ENCODE measurements at places on chromosomes 7 and 10.

DNA sequence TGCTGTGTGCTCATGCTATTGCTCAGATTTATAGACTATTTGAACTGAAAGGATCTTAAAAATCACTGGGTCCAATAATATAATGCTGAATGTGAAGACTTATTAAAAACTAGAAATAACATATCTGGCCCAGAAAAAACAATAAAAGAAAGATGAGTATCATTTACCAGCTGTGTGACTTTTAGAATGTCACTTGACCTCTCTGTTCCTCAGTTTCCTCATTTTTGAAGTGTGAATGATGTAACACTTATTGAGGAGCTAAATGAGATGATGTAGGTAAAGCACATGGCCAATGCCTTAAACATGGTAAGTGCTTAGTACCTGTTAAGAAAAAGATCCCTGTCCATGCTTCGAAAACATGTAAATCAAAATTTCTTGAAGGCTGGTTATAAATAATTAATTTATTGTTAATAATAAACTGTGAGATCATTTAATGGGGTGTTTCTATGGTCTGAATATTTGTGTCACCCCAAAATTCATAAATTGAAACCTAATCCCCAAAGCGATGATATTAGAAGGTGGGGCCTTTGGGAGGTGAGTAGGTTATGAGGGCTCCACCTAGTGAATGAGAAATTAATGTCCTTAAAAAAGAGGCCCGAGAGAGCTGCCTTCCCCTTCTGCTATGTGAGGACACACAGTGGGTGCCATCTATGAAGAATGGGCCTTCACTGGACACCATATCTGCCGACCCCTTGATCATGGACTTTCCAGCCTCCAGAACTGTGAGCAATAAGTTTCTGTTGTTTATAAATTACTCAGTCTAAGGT is 13.0 kb downstream of the DNTT start:
- no peak for DNase-seq

GRCh38 chr10:126907423-126907970 is 2.3 kb downstream of the DOCK1 start:
- DNase-seq, result no peak

- no peak for DNase-seq
Measured at GRCh38 chr7:12619461-12620069, 49.0 kb downstream of the SCIN start.

GRCh38 chr7:81073931-81074251 is 155.0 kb upstream of the SEMA3C start:
- DNase-seq, result no peak

DNA sequence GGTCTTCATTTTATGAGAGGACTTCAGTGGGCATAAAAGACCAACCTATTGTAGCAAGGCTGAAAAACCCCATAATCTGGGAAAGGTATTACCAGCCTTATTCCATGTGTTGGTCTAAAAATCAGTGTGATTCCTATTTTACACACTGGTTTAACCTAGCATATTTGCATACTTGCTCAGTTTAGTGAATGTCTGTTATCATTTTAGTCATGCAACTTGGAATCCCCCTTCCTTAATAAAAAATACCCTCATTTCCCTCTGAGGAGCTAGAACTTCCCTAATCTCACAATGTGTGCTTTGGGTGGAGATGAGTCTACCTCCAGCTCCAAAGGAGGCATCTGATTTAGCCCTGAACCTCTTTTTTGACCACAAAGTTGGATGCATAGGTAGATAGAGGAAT is 312.8 kb upstream of the SORCS1 start:
- DNase-seq, result no peak

DNA sequence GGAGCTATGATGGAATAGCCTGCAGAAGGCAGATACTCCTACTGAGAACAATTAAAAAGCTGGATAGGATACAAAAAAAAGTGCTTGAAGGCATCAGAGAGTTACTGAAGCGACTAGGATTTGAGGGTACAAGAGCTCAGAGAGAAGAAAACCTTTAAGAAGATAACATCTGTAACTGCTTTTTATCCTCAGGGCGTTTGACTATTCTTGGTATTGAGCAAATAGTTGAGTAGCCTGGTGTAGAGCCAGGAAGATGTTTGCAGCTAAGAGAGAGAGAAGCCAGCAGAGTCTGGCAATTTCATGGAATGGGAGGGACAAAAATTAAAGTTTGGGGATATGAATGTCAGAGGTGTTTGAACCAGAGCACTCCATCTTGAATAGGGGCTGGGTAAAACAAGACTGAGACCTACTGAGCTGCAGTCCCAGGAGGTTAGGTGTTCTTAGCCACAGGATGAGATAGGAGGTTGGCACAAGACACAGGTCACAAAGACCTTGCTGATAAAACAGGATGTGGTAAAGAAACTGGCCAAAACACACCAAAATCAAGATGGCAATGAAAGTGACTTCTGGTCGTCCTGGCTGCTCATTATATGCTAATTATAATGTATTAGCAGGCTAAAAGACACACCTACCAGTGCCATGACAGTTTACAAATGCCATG is 428.8 kb downstream of the SH2D4B start:
- no peak for DNase-seq

DNA sequence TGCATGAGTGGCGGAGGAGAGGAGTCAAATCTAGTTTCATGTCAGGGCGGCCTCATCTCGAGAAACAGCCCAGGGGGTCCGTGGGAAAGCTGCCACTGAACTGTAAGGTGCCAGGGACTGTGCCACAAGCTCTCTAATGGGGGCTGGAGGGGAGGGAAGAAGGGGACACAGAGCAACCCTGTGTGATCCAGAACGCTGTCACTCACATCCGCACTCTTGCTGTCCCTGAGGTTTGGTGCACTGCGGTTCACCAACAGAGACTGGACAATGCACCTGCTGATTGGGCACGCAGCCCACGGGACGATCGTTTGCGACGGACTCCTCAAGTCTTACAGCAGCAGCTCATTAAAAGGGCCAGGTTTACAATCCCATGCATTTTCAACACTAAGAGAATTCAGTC is 47.7 kb downstream of the AMZ1 start:
- DNase-seq, result no peak

DNA sequence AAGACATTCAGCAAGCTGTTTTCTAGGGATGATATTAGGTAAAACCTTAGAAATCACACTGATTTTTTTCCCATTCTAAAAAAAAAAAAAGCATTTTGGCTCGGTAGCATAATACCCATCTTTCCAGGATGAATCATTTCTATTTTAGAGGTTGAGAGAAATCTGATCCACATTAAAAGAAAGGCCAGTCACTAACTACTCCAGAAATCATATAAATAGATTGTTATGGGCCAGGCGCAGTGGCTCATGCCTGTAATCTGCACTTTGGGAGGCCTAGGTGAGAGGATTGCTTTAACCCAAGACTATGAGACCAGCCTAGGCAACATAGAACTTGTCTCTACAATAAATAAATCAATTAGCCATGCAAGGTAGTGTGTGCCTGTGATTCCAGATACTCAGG is 164.3 kb downstream of the BAMBI start:
- DNase-seq, result peak; percentile 85

DNA sequence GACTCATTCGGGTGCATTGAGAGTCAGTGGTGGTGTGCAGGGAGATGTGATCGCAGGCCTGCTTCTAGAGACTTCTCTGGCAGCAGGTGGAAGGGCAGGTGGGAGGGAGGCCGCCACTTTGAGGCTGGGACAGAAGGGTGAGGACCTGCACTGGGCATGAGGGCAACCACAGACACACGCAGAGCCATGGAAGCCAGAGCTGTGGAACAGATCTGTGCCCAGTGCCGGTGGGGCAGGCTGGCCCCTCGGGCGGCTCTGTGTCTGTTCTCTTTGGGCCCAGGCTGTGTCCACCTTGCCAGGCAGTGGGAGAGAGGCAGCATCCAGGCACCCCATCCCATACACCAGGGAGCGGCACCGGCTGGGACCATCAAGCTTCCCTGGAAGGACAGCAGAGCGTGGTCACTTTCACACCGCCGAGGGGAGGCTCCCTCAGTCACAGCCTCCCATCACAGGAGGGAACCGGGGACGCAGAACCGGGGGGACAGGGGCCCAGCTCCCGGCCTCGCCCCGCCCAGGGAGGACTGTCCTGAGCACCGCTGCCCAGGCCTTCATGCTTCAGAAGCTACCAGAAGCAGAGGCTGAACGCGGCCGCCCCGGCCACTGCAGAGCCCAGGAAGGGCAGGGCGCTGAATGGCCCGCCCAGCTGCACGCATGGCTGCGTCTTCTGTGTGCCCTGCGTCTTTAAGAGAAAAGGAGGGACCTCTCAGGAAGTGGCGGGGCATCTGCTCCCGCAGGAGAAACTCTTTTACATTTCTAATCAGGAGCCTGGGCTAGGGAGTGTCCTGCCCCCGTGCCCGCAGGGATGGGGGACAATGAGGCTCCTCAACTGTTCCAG is 32.1 kb downstream of the EN2 start:
- peak; percentile 13 for DNase-seq

DNA sequence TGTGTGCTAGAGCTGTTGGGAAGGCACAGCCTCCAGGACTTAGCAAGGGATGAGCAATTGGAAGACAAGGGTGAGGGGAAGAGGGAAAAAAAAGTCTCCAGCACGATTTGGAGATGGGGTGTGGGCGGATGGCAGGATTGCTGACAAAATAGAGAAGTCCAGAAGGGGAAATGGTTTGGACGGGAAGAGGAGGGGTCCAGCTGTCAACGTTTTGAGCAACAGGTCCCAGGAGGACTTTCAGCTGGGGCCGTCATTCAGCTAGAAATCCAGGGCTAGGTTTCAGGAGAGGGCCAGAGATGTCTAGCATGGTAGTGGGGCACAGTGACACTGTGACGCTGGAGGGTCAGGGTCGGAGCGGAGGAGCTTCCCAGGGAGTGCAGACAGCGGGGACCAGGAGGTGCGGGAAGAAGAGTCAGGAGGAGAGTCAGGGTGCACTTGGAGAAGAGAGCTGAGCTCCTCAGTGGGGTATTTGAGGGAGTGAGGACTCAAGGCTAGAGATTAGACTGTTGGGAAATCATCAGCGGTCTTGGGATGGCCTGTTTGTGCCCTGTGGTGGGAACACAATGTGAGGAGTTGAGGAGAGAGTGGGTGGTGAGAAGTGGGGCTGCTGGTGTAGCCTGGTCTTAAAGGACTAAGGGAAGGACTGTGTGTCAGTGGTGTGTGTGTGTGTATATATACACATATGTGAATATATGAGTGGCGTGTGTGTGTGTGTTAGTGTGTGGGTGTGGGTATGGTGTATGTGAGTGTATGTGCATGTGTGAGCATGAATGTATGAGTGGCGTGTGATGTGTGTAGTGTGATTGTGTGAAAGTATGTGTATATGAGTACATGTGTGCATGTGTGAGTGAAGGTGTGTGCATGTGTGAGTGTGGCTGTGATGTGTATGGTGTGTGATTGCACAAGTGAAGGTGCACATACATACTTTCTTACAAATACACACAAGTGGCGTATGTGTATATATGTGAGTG is 3.8 kb downstream of the ZYX start:
- no peak for DNase-seq

GRCh38 chr10:35752469-35753461 is 110.7 kb upstream of the FZD8 start:
- DNase-seq, result no peak

- no peak for DNase-seq
Measured at GRCh38 chr7:99365318-99366141, 9.0 kb upstream of the ARPC1B start.

GRCh38 chr7:129851174-129851573 is 101.6 kb downstream of the UBE2H start:
- no peak for DNase-seq

DNA sequence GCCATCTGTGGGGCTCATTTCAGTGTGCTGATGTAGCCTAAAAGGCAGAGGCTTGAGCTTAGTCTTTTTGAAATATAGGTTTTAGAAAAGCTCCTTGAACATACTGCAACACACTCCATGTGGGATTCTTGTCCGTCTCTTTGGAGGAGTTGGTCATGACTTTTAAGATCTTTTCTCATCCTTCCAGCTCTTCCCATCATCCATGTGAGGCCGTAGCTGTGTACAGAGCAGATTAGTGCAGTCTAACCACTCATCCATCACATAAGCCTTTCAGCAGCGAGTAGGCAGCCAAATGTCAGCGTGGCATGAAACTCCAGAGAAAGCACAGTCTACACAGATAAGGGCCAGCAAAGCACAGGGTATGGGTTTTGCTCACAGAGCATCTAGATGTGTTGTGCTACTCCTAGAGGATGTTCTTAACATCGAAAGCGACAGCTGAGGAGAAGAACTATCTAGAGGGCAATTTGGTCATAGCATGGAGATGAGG is 28.1 kb upstream of the NPVF start:
- no peak for DNase-seq

DNA sequence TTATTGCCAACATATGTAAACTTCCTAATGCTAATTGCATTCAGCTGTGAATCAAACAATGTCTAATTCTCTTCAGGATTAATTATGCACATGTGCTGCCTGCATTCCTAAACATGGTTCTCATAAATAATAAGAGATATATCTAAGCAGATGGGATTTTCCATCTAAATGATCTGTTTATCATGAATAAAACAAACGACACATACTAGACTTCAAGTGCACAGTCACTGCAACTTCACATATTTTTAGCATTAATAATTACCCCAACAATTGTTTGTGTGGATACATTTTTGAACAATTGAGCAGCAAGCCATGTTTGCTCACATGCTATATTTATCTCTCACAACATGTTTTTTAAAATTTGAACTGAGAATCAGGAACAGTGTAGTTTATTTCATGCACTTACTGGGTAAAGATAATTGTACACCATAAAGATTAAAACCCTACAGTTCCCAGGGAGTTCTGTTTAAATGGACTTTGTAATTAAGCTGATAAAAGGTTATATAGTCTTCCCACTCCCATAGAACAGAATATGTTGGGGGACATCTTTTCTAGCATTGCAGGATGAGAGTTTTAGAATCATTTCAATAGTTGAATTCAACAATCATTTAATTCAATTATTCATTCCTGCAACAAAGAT is 378.5 kb downstream of the MDFIC start:
- DNase-seq, result peak; percentile 64

DNA sequence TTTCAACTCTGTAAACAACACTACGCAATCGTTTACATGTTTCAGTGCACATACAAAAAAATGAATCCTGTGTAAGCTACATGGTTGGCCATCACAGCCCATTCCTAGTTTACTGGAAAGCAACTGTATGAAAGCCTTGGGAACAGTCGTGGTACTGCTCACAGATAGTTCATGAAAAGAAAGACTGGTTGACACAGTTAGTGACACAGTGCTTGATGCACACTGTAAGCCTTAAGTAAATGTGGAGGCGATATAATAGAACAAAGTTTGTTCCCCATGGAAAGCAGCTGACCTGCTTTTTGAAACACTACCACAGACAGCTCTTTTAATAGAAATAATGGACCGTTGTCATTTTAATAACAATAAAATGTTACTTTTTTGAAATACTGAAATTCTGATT is 5.1 kb downstream of the CACNA2D1 start:
- DNase-seq, result no peak

GRCh38 chr7:90706072-90706716 is 110.1 kb downstream of the CDK14 start:
- DNase-seq, result peak; percentile 23

DNA sequence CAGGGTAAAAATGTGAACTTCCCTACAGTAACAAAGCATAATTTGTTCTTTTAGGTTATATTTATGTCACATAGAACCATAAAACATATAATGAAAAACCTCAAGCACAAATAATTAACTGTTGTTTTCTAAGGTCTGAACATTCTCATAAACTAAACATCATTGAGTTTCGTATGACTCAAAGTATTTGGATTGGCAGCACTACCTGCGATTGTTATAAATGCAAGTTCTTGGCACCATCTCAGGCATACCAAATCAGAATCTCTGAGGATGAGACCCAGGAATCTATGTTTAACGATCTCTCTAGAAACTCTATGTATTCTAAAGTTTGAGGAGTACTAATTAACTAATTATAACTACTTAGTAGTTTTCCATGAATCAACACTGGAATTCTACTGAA is 22.5 kb downstream of the ORC5 start:
- DNase-seq, result peak; percentile 17
